Astrocyte (in vitro differentiated cells and primary cell): ENCODE measurements at places on chromosomes 3 and 15.

DNA sequence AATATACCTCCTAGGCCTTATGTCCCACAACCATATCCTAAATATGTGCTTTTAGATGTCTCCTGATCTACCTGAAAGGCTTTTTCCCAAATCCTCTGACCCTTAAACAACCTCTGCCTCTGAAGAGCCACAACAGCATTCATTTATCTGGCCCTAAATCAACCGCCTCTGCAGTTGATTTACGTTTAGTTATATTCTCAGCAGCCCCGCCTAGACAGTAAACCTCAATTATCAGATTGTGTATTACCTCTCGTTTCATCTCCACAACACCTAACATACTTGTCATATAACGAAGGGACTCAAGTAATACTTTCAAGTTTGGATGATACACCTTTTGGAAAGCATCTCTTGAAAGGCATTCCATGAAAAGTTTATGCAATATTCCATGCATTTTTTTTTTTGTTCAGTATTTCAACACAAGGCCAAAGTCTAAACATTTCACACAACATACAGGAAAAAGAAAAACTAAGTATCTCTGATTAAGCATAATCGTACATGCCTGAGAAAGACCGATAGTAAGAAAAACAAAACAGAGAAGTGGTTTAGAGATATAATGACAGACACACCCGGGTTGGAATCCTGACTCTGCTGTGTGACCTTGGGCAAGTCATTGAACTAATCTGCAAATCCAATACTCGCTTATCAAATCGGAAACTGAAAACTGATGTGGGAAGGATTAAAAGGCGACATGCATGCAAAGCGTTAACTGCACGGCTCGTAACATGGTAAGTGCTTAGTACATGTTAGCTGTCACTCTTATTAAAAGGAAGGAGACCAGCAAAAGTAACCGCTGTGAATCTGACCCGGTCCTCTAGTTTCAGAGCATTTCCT is 778 bp downstream of the CRBN start:
- DNase-seq: no peak

- peak; percentile 47 for DNase-seq
Measured at GRCh38 chr15:59247364-59247763, 40.7 kb downstream of the LDHAL6B start.

GRCh38 chr15:78751602-78751979 is 59.7 kb downstream of the ADAMTS7 start:
- DNase-seq: no peak

DNA sequence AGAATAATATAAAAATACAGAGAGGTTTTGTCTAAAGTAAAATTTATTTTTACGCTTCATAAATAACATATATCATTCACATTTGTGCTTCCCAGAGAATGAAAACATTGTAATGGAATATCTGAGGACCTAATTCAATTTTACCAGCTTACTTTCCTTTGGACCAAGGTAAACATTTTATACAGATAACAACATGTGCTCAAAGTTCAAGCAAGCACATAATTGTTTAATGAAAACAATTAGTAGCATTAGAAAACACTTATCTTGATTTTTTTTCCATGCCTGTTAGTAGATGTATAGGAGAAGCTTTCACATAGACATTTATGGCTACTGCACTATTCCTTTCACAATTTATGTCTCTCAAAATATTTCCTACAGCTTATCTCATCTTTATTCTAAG is 400.0 kb downstream of the ZIC1 start:
- DNase-seq: no peak

GRCh38 chr3:76570436-76571057 is 469.4 kb upstream of the ROBO2 start:
- DNase-seq: peak; percentile 0
